Muscle of leg (tissue), 16 donors: ENCODE measurements at places on chromosomes 7 and 10. TPM values are rescaled to one million over a fixed set of nuclear protein-coding genes. Genes with fewer than 3 reads are reported as not detected.

Gene MACC1
- 0.09 TPM for total RNA-seq

Gene NPFFR1
- total RNA-seq, result not detected

Gene LIPN
- total RNA-seq, result not detected

Gene TSPAN12
- total RNA-seq, result 46.0 TPM

Gene SFTPD
- 1.1 TPM for total RNA-seq

Gene CCDC146
- total RNA-seq, result 6.7 TPM

Gene PNLIPRP3
- total RNA-seq, result 0.04 TPM

Gene SMO
- 35.9 TPM for total RNA-seq

Gene RAB19
- total RNA-seq, result not detected

Gene PIP
- not detected for total RNA-seq

GRCh38 chr7:116443646-116444045 is 55.9 kb upstream of the CAV2 start:
- DNase-seq, result no peak

GRCh38 chr7:35448486-35448885 is 194.6 kb upstream of the TBX20 start:
- DNase-seq, result peak; percentile 46

DNA sequence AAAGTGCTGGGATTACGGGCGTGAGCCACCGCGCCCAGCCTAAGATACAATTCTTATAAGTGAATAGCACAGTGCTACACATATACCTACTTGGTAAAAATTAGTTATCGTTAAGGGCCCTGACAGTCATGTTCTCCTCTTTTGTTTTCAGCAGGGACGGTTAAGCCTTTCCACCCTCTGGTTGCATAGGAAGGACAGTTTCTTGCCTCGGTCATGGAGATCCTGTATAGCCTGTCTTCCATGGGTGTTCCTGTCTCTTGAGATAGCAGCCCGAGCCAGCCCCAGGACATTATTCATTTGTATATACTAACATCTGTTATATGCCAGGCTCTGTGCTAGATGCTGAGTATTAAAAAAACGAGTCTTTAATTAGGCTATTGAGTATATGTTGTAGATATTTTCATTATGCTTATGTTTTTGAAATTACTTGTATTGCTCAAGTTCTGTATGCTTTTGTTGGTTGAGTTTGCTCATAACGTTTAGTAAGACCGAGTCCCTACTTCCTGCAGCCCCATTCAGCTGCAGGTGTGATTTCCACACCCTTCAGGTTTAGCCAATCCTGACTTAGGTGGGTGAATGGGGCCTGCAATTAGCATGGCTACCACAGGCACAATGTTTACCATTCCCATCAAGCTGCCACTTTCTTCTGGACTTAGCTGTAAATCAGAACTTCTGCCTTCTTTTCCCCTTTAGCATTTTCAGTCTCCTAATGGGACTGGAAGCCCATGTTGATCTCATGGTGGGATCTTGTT is 24.8 kb downstream of the CCSER2 start:
- DNase-seq, result no peak

GRCh38 chr7:16023046-16023445 is 336.6 kb upstream of the MEOX2 start:
- no peak for DNase-seq

DNA sequence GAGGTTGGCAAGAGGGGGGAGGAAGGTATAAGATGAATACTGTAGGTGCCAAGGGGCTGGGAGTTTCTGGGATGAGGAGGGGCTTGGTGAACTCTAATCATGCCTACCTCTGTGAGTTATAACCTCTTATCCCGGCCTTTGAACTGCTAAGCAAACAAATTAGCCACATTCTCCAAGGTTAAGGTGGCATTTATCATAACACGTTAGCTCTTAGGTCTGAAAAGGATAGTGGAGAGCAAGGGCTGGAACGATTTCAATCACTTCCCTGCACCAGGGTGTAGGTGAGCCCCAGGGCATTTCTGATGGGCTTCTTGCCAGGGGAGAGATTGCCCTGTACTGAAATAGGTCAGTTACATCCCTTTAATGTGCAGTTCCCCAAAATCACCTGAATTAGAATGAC is 28.6 kb upstream of the DMBT1 start:
- DNase-seq, result no peak

- no peak for DNase-seq
Observed at GRCh38 chr10:124047427-124048152, 45.8 kb downstream of the CHST15 start.

DNA sequence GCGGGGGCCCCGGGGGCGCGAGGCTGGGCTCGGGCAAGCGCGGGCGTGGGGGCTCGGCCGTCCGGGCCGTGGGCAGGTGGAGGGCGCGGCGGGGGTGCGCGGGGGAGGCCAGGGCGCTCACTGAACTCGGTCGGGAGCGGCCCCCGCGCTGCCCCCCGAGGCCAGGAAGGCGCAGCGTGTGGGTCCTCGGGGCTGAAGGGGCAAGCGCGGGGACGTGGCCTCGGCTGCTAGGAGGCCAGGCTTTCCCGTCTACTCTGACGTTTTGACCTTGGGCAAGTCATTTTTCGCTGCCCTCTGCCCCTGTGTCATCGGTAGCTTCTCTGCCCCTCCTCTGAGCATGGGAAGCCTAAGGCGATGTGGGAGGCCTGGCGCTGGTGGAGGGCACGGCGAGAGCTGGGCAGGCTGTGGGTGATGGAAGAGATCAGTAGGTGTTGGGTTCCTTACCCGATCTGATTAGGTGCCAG is 441 bp downstream of the FBH1 start:
- DNase-seq, result no peak

GRCh38 chr10:11164551-11164802 is 146.8 kb downstream of the CELF2 start:
- no peak for DNase-seq

DNA sequence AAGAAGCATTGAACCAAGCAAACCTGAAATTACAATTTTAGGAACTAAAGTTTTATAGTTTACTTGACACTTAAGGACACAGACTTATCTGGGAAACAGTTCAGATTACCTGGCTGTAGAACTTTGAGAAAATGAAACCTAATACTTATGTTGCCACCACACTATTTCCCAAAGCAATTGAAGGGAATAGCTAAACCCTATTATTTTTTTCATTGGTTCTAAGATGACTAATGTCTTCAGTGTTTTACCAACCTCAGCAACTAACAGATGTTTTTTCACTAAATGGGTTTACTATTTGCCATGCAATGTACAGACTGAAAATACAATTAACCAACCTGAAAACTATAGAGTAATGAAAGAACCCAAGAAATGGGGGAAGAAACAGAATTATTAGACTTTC is 689.6 kb downstream of the SORCS1 start:
- DNase-seq, result no peak

DNA sequence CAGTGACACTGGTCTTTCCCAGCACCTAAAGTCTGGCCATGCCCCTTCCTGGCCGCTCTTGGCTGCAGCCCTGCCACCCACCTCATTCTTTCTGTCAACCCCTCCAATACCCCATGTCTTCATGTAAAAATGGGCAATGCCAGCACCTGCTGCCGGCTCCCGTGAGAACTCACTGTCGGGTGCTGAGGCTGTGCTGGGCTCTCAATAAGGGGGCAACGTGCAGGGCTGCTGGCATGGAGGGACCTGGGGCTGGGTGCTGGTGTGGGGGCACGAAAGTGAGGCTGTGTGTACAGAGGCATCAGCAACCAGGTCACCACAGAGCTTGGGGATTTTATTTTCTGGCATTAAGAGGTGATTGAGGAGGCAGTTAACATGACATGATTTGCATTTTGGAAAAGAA is 65.3 kb downstream of the ALOX5 start:
- DNase-seq, result no peak

- DNase-seq, result no peak
Observed at GRCh38 chr10:100148353-100149211, 37.2 kb downstream of the ERLIN1 start.

DNA sequence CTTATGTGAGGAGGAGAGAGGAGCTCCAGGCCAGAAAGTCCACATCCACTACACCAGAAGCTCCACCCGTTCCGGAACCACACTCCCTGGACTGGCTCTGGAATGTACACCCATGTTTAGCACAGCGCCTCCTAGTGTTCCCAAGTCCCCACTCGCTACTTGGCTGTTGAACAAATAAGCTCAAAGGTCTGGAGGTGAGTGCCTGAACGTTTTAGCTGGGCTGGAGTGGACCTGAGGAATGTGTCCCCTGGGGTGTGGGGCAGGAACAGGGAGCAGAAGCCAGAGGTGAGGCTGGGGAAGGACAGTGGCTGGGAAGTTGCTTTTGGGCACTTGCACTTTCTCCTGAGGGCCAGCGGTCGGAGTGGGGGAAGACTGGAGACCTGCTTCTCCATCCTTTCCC is 164.1 kb upstream of the CDCA7L start:
- no peak for DNase-seq

DNA sequence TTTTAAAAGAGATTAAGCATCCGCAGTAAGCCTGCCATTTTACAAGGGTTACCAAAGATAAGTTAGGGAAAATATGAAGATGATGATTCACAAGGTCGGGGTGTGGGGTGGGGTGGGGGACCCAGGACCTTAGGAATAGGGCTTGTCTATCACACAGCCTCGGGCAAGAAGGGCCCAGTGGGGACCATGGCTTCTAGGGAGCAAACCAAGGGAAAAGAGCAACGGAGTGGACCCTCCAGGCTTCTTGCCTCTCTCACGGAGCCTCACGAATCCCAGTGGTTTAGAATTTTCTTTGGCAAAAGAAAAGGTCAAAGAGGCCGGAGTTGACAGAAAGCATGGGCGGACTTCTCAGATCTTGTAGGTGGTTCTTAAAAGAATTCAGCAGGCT is 1.3 kb downstream of the PRKCQ start:
- DNase-seq, result no peak

GRCh38 chr7:55457801-55458200 is 92.7 kb downstream of the LANCL2 start:
- no peak for DNase-seq

DNA sequence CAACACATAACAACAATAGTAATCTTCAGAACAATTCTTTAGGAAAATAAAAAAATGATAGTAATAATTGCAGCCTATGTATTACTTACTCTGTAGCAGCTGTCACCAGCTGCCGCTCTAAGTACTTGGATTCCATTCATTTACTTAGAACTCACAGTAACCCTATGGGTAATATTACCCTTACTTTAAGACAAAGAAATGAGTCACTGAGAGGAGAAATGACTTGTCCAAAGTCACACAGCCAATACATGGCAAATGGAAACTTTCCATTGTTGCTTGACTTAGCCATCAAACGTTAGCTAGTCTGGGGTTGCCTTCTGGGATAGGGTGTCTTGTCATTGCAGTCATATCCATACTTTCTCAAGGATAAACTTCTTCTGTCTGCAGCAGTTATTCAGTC is 3.6 kb downstream of the CCNY start:
- DNase-seq, result peak; percentile 30

- DNase-seq, result peak; percentile 22
Observed at GRCh38 chr7:53315981-53316380, 280.5 kb downstream of the POM121L12 start.

DNA sequence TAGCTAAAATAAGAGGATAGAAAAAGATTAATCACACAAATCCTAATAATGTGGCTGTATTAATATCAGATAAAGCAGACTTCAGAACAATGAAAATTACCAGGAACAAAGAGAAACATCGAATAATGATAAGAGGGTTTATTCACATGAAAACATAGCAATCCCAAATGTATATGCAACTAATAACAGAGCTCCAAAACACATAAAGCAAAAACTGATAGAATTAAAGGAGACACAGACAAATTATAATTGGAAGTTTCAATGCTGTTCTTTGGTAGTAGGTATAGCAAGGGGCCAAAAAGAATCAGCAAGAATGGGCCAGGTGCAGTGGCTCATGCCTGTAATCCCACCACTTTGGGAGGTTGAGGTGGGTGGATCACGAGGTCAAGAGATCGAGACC is 23.4 kb upstream of the DNAAF5 start:
- DNase-seq, result no peak

DNA sequence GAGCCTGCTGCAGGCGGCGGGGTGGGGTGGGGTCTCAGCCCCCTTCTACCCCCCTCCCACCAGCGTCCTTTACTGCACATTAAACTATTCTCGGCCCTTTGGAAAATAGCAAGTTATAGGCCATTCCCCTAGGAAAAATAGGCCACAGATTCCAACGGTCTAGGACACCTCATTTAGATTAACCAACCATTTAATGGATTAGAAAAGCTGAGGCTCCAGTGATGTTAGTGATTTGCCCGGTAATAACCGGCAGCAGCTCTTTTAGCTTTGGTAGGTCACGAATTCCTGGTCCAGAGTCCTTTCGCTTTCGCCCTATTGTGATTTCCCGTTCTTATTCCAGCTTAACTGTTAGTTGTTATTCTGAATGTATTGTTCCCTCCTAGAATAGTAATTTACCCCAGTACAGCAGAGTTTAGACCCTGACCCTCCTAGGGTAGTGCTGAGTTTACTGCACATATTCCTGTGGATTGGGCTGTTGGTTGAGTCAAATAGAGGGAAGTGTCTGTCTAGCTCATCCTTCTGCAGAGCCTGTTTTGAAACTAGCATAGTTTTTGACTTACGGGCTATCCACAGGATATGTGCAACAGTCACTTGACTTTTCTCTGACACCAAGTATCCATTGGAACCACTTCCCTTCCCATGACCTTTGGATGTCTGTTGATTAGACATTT is 754 bp downstream of the GSTO1 start:
- peak; percentile 65 for DNase-seq

- DNase-seq, result no peak
Observed at GRCh38 chr7:86720306-86720705, 76.6 kb downstream of the GRM3 start.

- peak; percentile 41 for DNase-seq
Observed at GRCh38 chr10:103895411-103896186, 22.4 kb downstream of the STN1 start.

- no peak for DNase-seq
Observed at GRCh38 chr10:34966451-34966850, 123.7 kb downstream of the CUL2 start.

DNA sequence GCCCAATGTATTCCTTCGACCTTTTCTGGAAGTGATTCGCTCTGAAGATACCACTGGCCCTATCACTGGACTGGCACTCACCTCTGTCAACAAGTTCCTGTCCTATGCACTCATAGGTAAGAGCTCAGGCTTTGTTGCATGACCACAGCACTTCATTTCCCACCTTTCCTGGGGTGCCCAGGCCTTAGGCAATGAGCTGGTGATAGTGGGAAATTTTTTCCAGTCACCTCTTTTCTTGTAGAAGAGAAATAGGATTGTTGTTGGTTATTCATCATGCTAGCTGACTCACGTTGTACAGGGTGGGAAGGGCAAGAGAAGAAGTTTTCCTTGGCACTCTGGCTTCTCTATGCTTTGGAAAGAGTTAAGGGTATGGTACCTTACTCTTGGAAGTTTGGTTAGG is 51.4 kb upstream of the NFKB2 start:
- DNase-seq, result no peak

DNA sequence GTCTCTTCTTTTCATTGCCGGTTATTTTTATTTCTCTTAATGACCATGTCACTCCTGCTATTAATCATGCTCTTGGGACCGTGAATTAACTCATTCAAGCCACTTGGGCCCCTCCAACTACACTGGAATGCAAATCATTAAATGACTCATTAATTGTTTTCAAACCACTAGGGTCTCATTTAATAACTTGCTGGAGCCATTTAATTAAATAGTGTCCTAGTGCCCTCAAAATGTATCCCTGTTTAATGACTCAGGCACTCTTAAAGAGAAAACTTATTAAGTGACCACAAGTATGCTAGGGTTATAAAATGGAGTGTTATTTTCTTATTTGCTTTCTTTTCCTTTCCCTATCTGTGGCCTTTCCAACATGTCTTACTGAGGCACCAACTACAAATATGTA is 73.0 kb downstream of the PLXDC2 start:
- no peak for DNase-seq

GRCh38 chr7:130856866-130857265 is 122.9 kb upstream of the KLF14 start:
- no peak for DNase-seq

GRCh38 chr7:94410413-94411187 is 15.9 kb downstream of the COL1A2 start:
- peak; percentile 89 for DNase-seq

GRCh38 chr7:112414855-112415490 is 35.3 kb upstream of the IFRD1 start:
- peak; percentile 30 for DNase-seq
